Neural crest cell (in vitro differentiated cells): ENCODE measurements at places on chromosomes 3 and 15. TPM values are rescaled to one million over a fixed set of nuclear protein-coding genes. Genes with fewer than 3 reads are reported as not detected.

- H3K36me3 ChIP-seq = no peaks in the 10 kb centered on the region
- peak overlapping the region; percentile 27 for H3K27ac ChIP-seq
- H3K4me1 ChIP-seq = no peaks in the 10 kb centered on the region
- no peak for DNase-seq
- H3K4me3 ChIP-seq = no peak overlapping the region
These were observed 81.9 kb downstream of the CHL1 start for GRCh38 chr3:278300-279064.

- no peak overlapping the region for H3K4me3 ChIP-seq
- no peak for DNase-seq
- no peak overlapping the region for H3K27ac ChIP-seq
- no peaks in the 10 kb centered on the region for H3K36me3 ChIP-seq
These were observed 196.8 kb upstream of the AGTR1 start for GRCh38 chr3:148500881-148501280.

DNA sequence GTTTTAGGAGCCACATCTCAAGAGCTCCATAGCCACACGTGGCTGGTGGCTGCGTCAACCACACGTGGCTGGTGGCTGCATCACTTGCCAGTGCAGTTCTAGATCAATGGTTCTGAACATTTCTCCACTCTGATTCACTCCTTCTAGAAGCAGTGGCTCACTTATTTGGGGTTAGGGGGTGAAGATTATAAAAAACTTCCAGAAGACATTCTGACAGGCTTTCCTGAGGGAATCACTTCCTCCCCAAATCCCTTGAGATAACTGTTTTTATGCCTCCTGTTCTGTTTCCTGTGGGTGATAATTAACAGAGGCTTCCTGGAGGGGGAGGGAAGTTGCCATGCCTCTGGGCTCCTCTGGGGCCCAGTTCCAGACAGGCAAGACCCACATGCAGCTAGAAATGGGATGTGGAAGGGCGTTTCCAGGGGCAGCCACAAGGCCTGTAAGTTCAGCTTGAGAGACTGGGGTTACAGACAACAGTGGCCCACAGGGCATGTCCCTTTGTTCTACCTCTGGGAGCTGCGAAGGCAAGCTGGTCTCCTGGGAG is 23.6 kb downstream of the HEG1 start:
- peaks cover 23% of the 10 kb centered on the region for H3K4me1 ChIP-seq
- H3K27ac ChIP-seq = peak overlapping the region; percentile 5
- peaks cover 2% of the 10 kb centered on the region for H3K27me3 ChIP-seq
- peaks cover 30% of the 10 kb centered on the region for H3K36me3 ChIP-seq
- peak overlapping the region; percentile 41 for H3K4me3 ChIP-seq

THAP10 gene
- 6.7 and 7.5 TPM in 2 replicates for total RNA-seq

DNA sequence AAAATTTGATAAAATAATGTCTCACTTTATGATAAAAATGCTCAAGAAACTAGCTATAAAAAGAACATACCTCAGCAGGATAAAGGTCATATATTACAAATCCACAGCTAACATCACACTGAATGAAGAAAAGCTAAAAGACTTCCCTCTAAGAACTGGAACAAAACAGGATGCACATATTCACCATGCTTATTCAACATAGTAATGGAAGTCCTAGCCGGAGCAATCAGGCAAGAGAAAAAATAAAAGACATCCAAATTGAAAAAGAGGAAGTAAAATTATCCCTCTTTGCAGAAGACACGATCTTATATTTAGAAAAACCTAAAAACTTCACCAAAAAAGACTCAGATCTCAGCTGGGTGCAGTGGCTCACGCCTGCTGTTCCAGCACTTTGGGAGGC is 34.0 kb downstream of the SENP7 start:
- H3K27me3 ChIP-seq = no peaks in the 10 kb centered on the region
- H3K27ac ChIP-seq = no peak overlapping the region
- H3K4me3 ChIP-seq = no peak overlapping the region

- no peaks in the 10 kb centered on the region for H3K36me3 ChIP-seq
- H3K4me1 ChIP-seq = peaks cover 23% of the 10 kb centered on the region
These were observed 519.0 kb upstream of the PROK2 start for GRCh38 chr3:72303926-72304325.

DNA sequence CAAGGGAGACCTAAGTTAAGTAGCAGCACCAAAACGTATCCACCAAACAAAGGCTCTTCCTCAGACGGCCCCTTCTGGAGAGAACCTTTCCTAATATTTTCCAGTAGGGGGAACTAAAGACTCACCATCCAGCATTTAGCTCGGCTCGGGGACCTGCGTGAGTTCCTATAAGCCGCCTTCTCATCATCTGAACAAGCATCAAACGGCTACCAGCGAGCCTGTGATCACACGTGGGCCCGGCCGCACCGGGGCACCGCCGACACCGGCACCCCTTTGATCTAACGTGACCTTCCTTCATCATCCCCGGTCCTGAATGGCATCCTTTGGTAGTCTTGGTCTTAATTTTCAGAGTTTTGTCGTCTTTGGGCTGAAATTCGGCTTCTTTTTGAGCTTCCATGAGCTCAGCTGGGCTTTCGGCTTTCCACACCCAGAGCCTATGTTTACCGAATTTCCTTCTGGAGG is 1.4 kb upstream of the ROBO2 start:
- no peaks in the 10 kb centered on the region for H3K36me3 ChIP-seq
- peak overlapping the region; percentile 88 for H3K4me3 ChIP-seq
- H3K27ac ChIP-seq = peak overlapping the region; percentile 37
- peak; percentile 53 for DNase-seq
- peaks cover 39% of the 10 kb centered on the region for H3K4me1 ChIP-seq

DNA sequence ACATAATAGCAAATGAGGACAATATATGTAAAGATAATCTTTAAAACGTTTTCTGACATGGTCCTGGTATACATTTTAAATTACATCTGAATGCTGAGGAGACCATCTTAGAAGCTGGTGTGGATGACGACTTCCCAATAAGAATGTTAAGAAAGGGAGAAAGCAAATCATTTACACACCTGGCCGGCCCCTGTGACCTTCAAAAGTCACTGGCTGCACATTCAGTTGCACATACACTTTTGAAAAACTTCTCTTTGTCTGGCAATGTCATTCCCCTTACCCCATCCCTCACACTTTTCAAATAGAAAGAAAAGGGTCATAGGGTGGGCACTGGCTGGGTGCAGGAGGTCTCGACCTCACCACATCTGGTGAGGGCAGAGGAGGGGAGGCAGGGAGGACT is 391.0 kb downstream of the MECOM start:
- DNase-seq = no peak
- no peak overlapping the region for H3K4me3 ChIP-seq
- no peaks in the 10 kb centered on the region for H3K36me3 ChIP-seq
- no peaks in the 10 kb centered on the region for H3K27me3 ChIP-seq
- H3K27ac ChIP-seq = peak overlapping the region; percentile 73

- peaks cover 6% of the 10 kb centered on the region for H3K36me3 ChIP-seq
- DNase-seq = no peak
- H3K4me1 ChIP-seq = peaks cover 18% of the 10 kb centered on the region
- no peak overlapping the region for H3K27ac ChIP-seq
- no peaks in the 10 kb centered on the region for H3K27me3 ChIP-seq
These were observed 24.3 kb upstream of the GPR171 start for GRCh38 chr3:151227266-151227806.

- peaks cover 6% of the 10 kb centered on the region for H3K4me1 ChIP-seq
- H3K36me3 ChIP-seq = peaks cover 6% of the 10 kb centered on the region
These were observed 593.4 kb upstream of the TGFBR2 start for GRCh38 chr3:30012941-30013543.

DNA sequence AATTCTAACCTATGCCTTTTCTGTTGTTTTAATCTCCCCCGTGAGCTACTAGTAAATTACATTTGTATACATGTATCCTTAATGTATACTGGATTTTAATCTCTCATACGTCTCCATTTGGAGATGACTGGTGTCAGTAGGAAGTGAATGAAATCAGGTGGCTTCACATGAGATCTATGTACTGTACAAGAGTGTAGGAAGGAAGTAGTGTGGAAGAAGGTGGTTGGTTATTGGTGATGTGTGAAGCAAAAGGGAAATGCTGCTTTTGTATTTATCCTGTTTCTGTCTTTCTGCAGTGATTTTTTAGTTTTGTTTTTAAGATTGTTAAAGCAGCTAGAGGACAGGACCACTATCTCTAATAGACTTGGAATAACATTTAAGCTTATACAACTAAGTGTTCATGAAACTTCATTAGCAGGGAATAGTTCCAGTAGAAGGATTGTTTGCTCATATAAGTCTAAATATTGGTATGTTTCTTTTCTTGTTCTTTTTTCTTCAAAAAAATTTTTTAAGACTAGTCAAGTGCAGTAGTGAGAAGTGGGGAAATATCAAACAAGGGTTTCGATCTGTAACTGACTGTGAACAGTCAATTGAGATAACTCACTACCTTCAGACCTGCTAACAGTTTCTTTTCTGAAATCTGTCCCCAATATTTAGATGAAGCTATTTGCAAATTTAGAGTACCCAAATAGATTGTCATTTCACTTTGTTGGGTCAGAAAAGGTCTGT is 15.3 kb downstream of the SNX1 start:
- H3K36me3 ChIP-seq = peaks cover 11% of the 10 kb centered on the region
- DNase-seq = no peak
- H3K27ac ChIP-seq = no peak overlapping the region
- H3K27me3 ChIP-seq = no peaks in the 10 kb centered on the region
- no peak overlapping the region for H3K4me3 ChIP-seq

DNA sequence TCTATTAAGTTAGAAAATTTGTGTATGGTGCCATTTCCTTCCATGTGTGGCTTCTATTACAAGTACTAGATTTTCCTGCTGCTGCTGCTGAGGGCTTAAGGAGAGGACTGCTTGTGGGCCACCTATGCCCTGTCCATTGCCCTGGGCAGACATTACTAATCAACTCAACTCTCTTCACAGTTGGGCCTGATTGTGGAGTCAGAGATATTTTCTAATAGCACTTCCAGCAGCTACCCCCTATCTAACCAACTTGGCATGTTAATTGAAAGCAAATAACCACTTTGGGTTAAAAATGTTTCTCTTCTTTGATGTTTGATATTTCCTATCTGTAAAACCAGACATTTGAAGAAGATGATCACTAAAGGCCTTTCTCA is 242.0 kb downstream of the EDEM1 start:
- no peaks in the 10 kb centered on the region for H3K27me3 ChIP-seq
- H3K36me3 ChIP-seq = no peaks in the 10 kb centered on the region
- H3K27ac ChIP-seq = no peak overlapping the region
- no peaks in the 10 kb centered on the region for H3K4me1 ChIP-seq
- DNase-seq = no peak

DNA sequence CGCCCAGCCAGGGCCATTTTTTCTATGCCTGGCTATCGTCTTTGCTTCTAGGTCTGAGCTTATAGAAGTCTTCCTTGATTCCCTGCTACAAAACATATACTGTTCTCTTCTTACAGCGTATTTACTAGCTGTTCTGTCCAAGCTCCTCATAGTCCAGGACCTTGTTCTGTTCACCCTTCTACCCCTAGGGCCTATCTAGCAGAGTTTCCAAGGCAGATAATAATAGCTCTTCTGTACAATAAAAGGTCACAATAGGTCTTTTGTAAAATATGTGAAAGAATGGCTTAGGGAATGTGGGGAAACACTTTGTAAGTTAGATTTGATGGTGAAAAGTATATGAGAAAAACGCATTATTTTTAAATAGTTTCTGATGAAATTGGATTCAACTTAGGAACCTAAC is 158.2 kb downstream of the P3H2 start:
- H3K36me3 ChIP-seq = no peaks in the 10 kb centered on the region
- no peaks in the 10 kb centered on the region for H3K27me3 ChIP-seq
- H3K4me1 ChIP-seq = peaks cover 14% of the 10 kb centered on the region
- no peak overlapping the region for H3K4me3 ChIP-seq

DNA sequence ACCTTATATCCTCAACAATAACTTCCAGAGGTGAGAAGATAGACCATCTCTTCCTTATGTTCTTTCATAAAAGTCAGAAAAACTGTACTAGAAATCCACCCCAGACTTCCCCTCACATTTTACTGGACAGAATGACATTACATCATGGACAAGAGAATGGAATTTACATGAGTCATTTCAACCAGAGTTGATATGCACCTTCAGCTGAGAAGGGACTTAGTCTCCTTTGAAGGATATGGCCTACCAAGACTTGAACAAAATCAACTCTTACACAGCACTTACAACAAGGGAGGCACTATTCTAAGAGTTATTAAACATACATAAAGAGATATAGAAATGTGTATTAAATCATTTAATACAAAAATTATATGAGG is 380.0 kb upstream of the DPH6 start:
- peaks cover 2% of the 10 kb centered on the region for H3K4me1 ChIP-seq
- no peaks in the 10 kb centered on the region for H3K27me3 ChIP-seq
- H3K27ac ChIP-seq = no peak overlapping the region
- no peaks in the 10 kb centered on the region for H3K36me3 ChIP-seq

DNA sequence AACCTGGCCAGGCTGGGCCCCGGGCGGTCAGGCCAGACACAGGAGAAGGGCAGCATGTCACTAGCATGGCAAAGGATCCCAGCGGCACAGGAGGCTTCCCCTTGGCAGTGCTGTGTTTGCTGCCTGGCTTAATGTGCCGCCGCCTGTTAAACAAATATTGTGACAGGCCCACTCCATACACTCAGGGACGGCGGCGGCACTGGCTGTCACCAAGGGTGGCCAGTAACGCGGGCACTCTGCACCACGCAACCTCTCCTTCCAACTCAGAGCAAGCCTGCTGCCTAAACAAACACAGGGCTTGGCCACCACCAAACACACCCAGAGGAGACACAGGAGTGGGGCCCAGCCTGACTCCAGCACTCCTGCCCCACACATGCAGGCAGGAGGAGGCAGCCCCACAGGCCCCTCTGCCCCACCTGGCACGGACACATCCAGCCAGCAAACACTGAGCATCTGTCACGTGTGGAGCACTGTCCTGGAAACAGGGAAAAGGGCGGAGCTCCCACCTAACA is 48.0 kb downstream of the TPRA1 start:
- H3K27ac ChIP-seq = no peak overlapping the region
- H3K4me1 ChIP-seq = peaks cover 25% of the 10 kb centered on the region
- H3K27me3 ChIP-seq = no peaks in the 10 kb centered on the region
- H3K36me3 ChIP-seq = no peaks in the 10 kb centered on the region

CAV3 gene
- not detected in 2 replicates for total RNA-seq

- H3K36me3 ChIP-seq = peaks cover 31% of the 10 kb centered on the region
- H3K27ac ChIP-seq = no peak overlapping the region
- DNase-seq = peak; percentile 64
- H3K4me3 ChIP-seq = no peak overlapping the region
- no peaks in the 10 kb centered on the region for H3K4me1 ChIP-seq
These were observed 7.1 kb downstream of the ELL3 start for GRCh38 chr15:43769584-43770228.

DNA sequence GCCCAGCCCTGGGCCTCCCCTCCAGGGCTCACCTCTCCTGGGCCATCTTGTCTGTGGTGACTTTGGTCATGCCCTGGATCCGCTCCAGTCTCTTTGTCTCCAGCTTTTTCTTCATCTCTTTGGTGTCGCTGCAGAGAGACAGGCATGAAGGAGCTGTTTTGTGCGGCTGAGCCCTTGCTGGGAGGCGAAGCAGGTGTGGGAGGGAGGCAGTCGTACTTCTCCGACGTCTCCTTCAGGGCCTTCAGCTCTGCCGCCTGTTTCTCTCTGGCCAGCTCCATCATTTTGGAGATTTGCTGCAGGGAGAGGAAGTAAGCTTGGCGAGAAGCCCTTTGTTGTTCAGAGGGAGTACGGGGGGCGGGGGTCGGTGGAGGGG is 7.7 kb upstream of the ANKRD63 start:
- no peak for DNase-seq
- H3K4me1 ChIP-seq = peaks cover 34% of the 10 kb centered on the region
- peak overlapping the region; percentile 20 for H3K4me3 ChIP-seq
- H3K36me3 ChIP-seq = no peaks in the 10 kb centered on the region

GRCh38 chr15:60369696-60370095 is 28.1 kb downstream of the ANXA2 start:
- no peak overlapping the region for H3K27ac ChIP-seq
- H3K4me3 ChIP-seq = no peak overlapping the region
- no peak for DNase-seq
- H3K27me3 ChIP-seq = no peaks in the 10 kb centered on the region

SCN11A gene
- total RNA-seq = 0.48 and 0.63 TPM in 2 replicates
